ENCODE measurements at places on chromosomes 1 and 21. TPM values are rescaled to one million over a fixed set of nuclear protein-coding genes. Genes with fewer than 3 reads are reported as not detected.

RPAP2 gene
- 24.0 TPM for total RNA-seq

NBPF3 gene
- 16.4 TPM for total RNA-seq

RHBDL2 gene
- 0.46 TPM for total RNA-seq

UBIAD1 gene
- 21.0 TPM for total RNA-seq

CCDC190 gene
- 1.2 TPM for total RNA-seq
